SJSA1 (cell line): ENCODE measurements at places on chromosomes 13 and 19. TPM values are rescaled to one million over a fixed set of nuclear protein-coding genes. Genes with fewer than 3 reads are reported as not detected.
A peak's percentile ranks its signal among the peaks of the same experiment; 100 is the strongest.

OR7A5 gene
- not detected in 2 replicates for total RNA-seq

KCTD4 gene
- 0.08 TPM in 1 of 2 replicates, not detected in the other for total RNA-seq

PNMA8B gene
- not detected in 2 replicates for total RNA-seq

GRCh38 chr19:29798774-29799497, 12.9 kb upstream of the CCNE1 start:
- DNase-seq = no peak

DNA sequence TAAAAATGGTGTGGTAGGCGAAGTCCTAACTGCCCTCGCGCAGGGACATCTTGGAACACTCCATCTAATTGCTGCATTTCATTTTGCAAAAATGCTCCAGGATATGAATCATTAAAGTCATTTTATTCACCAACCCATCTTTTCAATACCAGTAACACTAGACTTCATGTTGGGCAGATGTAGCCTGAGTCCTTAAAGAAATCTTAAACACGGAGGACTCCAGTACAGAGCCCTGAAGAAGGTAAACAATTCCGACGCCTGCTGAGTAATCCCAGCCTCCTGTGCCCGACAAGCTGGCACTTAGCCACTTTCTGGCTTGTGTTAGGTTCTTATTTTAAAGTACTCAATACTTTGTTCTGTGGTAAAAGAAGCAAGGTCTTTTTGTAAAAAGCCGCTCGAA, 58.0 kb upstream of the IRS2 start:
- peak; percentile 73 for DNase-seq

- no peak for DNase-seq
These were observed 43.3 kb downstream of the DLEU7 start for GRCh38 chr13:50800091-50800739.

DNA sequence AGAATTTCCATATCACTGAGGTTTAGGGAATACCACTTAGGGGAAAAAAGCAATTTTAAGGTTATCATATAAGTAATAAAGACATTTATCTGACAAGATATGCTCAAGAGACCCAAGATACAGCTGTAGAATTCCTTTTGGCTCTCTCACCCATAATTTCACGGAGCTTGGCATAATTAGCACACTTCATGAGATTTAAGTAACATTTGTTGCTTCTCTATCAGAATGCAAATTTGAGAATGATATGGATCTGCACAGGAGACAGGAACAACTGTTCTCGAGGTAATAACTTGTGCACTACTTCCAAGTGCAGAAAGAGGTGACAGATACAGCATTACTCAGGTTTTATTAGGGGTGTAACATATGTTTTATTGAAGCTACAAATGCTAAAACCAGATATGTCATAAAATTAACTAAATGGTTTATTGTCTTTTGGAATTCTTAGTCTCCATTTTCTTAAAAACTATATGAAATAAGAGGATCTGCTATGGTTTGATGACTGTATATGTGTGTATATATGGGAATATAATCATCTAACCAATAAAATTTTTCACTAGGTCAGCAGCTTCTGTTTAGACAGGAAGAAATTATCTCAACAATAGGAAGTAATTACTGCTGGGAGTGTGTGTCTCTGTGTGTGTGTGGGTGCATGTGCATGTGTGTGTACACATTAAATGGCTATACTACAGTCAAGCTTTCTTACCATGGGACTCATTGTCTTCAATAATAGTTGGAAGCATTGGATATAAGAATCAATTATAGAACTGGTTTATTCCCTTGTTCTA, 401.3 kb downstream of the PCDH17 start:
- DNase-seq = no peak

ZNF541 gene
- total RNA-seq = not detected in 2 replicates

FAM216B gene
- 1.4 TPM in 1 of 2 replicates, not detected in the other for total RNA-seq

DNA sequence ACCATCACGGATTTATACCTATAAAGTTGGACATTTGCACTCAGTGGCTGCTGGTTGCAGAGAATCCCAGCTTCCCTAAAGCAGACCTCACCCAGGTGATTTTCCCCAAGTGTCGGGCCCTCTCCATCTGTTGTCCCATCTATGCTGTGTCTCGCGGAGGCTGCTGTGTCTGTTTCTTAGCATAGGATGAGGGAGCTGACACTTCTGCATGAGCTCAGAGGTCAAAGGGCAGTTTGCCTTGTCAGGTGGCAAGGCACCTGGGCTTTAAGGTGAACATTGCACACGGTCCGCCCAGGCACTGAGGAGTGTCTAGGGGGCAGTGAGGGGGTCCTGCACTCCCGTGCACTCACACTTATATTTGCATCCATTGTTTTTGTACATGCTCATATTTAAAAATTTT, 151.6 kb downstream of the ZIC5 start:
- DNase-seq = no peak

DNA sequence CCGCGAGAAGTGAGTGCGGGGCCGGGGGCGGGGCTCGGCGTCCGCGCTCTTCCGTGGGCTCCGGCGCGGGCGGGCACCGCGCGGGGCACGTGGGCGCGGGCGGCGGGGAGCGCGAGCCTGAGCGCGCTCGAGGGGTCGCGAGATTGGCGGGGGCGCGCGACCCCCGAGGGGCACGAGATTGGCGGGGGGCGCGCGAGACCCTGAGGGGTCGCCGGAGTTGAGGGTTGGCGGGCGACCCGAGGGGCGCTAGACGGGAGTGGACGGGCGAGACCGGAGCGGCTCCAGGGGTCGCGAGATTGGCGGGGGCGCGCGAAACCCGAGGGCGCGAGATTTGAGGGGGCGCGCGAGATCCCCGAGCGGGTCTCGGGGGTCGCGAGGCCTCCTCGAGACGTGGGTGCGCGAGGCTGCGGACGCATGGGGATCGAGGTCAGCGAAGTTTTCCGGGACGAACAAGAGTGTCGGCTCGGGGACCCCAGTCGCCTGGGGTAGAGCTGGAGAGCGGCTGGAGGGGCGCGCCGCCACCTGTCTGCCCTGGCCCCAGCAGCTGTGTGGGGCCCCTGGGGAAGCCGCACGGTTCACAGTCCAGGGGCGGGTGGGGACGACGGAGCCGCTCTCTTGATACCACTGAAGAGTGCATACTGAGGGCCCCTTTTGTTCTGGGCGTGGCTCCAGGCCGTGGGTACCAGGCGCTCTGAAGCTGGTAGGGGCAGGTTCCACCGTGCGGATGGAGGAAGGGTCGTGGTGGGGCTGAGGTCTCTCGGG, 682 bp downstream of the SSBP4 start:
- no peak for DNase-seq

- DNase-seq = no peak
These were observed 63.2 kb downstream of the F2RL3 start for GRCh38 chr19:16952046-16952445.

- DNase-seq = no peak
These were observed 13.5 kb downstream of the BCL3 start for GRCh38 chr19:44762038-44762437.

- no peak for DNase-seq
These were observed 953.2 kb downstream of the SLITRK6 start for GRCh38 chr13:84845907-84846619.

- no peak for DNase-seq
These were observed 83.1 kb downstream of the TNFSF13B start for GRCh38 chr13:108352599-108352998.

TTYH1 gene
- total RNA-seq = not detected in 2 replicates

CELF5 gene
- total RNA-seq = 2.2 TPM in 1 of 2 replicates, not detected in the other
